T-helper 2 cell treated with Interferon-gamma antibody and Interleukin-4, amounts not matched to agents 100 ng/mL and 5 ng/mL, for 36 hours (primary cell): ENCODE measurements at places on chromosomes 4 and X. TPM values are rescaled to one million over a fixed set of nuclear protein-coding genes. Genes with fewer than 3 reads are reported as not detected.

Gene PARM1
- total RNA-seq: not detected in 2 replicates

Gene FHDC1
- 0.07 and 0.11 TPM in 2 replicates for total RNA-seq

Gene WNK3
- 0.20 TPM in 1 of 2 replicates, not detected in the other for total RNA-seq

Gene CABS1
- total RNA-seq: not detected in 2 replicates

Gene ERAS
- not detected in 2 replicates for total RNA-seq

Gene ETDB
- total RNA-seq: not detected in 2 replicates

Gene APLN
- total RNA-seq: 0.05 and 0.07 TPM in 2 replicates

Gene F8A3
- 25.3 and 29.6 TPM in 2 replicates for total RNA-seq

Gene CT45A2
- not detected in 2 replicates for total RNA-seq

Gene TBX22
- total RNA-seq: not detected in 2 replicates

Gene RNF175
- total RNA-seq: not detected in 2 replicates

Gene RBMX2
- total RNA-seq: 22.6 and 23.5 TPM in 2 replicates

Gene FAM184B
- total RNA-seq: not detected in 2 replicates

Gene NLRP2B
- total RNA-seq: not detected in 2 replicates

Gene PPARGC1A
- total RNA-seq: not detected in 2 replicates

Gene OTUD6A
- total RNA-seq: not detected in 2 replicates

Gene NXF2
- total RNA-seq: not detected in 2 replicates

Gene PITX2
- total RNA-seq: 0.11 TPM in 1 of 2 replicates, not detected in the other

Gene ARSJ
- total RNA-seq: not detected in 2 replicates

Gene TEX11
- not detected in 2 replicates for total RNA-seq

Gene TIGD4
- total RNA-seq: 0.14 and 0.16 TPM in 2 replicates

Gene SPON2
- total RNA-seq: 25.9 and 32.4 TPM in 2 replicates

Gene VCX2
- not detected in 2 replicates for total RNA-seq

Gene PNMA6F
- total RNA-seq: not detected in 2 replicates

Gene ZNF157
- total RNA-seq: 0.25 and 0.39 TPM in 2 replicates

Gene PUDP
- 17.3 and 20.2 TPM in 2 replicates for total RNA-seq

Gene ADRA2C
- total RNA-seq: not detected in 2 replicates

Gene RNF150
- not detected in 2 replicates for total RNA-seq

Gene SOWAHD
- 2.2 and 2.3 TPM in 2 replicates for total RNA-seq

Gene FREM3
- not detected in 2 replicates for total RNA-seq

Gene NKX6-1
- total RNA-seq: not detected in 2 replicates

Gene GATA1
- not detected in 2 replicates for total RNA-seq

Gene EGFL6
- 8.3 and 9.2 TPM in 2 replicates for total RNA-seq

Gene MAGEH1
- total RNA-seq: 14.0 and 14.5 TPM in 2 replicates

Gene TCEAL7
- total RNA-seq: not detected in 2 replicates

Gene STATH
- total RNA-seq: not detected in 2 replicates

Gene FGB
- not detected in 2 replicates for total RNA-seq

Gene TMEM31
- not detected in 2 replicates for total RNA-seq

Gene LANCL3
- total RNA-seq: 0.25 and 0.34 TPM in 2 replicates

Gene USP51
- total RNA-seq: 1.5 and 2.0 TPM in 2 replicates

Gene ARSH
- total RNA-seq: not detected in 2 replicates

Gene FBXW7
- 48.5 and 49.9 TPM in 2 replicates for total RNA-seq

Gene HMX1
- total RNA-seq: not detected in 2 replicates

Gene NPNT
- total RNA-seq: not detected in 2 replicates

Gene LSM6
- 43.3 and 49.8 TPM in 2 replicates for total RNA-seq

Gene ZCCHC18
- total RNA-seq: 0.20 and 0.48 TPM in 2 replicates

Gene BBS7
- total RNA-seq: 17.5 and 21.5 TPM in 2 replicates

Gene NLGN3
- 1.3 TPM in 2 replicates for total RNA-seq

Gene GYPE
- total RNA-seq: 0.32 TPM in 1 of 2 replicates, not detected in the other

Gene CPZ
- total RNA-seq: 0.11 TPM in 1 of 2 replicates, not detected in the other

Gene BMPR1B
- total RNA-seq: 0.07 TPM in 1 of 2 replicates, not detected in the other

Gene GPRASP1
- 0.48 and 0.70 TPM in 2 replicates for total RNA-seq

Gene PAGE4
- not detected in 2 replicates for total RNA-seq

Gene NALF2
- 0.05 and 0.09 TPM in 2 replicates for total RNA-seq

Gene GCNA
- total RNA-seq: 3.6 and 4.3 TPM in 2 replicates

Gene PDGFRA
- 0.11 and 0.34 TPM in 2 replicates for total RNA-seq
